ENCODE measurements at places on chromosomes 16 and 17.

GRCh38 chr16:48810436-48810802, 200.4 kb upstream of the N4BP1 start:
- no peak for DNase-seq

- DNase-seq = no peak
Observed at GRCh38 chr17:49546546-49547535, 28.8 kb upstream of the NXPH3 start.

- DNase-seq = no peak
Observed at GRCh38 chr16:2710711-2711231, 9.3 kb downstream of the PRSS27 start.

- DNase-seq = no peak
Observed at GRCh38 chr17:74332763-74333283, 6.8 kb downstream of the KIF19 start.

DNA sequence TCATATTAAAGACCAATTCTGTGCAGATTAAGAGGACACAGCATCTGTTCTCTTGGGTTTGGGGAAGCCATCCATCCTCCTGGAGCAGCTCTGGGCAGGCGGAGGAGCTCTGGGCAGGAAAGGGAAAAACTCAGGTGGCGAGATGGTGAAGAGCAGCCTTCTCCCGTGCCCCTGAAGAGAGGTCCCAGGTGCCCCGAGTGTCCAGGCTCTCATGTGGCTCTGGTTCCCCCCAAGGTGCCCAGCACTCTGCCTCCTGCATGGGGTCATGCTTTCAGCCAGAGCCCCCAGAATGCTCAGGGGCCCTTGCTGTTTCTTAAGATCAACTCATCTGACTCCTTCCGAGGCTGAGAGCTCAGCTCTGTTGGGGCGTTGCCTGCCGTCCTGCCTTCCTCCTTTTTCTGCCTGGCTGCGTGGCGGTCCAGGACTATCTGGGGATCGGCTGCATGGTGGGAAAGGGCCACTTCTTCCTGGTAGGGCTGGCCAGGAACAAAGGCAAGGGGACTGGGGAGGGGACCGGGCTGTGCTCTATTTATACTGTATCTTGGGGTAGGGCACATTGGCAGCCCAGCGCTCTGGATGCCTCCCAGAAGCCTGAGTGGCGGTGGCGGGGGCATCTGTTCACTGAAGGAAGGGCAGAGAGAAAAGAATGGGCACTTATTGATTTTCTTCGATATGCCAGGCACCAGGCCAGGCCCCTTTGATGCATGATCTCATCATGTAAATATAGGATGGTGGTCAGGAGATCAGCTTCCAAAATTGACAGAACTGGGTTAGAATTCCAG, 103.2 kb upstream of the SDK2 start:
- DNase-seq = no peak

DNA sequence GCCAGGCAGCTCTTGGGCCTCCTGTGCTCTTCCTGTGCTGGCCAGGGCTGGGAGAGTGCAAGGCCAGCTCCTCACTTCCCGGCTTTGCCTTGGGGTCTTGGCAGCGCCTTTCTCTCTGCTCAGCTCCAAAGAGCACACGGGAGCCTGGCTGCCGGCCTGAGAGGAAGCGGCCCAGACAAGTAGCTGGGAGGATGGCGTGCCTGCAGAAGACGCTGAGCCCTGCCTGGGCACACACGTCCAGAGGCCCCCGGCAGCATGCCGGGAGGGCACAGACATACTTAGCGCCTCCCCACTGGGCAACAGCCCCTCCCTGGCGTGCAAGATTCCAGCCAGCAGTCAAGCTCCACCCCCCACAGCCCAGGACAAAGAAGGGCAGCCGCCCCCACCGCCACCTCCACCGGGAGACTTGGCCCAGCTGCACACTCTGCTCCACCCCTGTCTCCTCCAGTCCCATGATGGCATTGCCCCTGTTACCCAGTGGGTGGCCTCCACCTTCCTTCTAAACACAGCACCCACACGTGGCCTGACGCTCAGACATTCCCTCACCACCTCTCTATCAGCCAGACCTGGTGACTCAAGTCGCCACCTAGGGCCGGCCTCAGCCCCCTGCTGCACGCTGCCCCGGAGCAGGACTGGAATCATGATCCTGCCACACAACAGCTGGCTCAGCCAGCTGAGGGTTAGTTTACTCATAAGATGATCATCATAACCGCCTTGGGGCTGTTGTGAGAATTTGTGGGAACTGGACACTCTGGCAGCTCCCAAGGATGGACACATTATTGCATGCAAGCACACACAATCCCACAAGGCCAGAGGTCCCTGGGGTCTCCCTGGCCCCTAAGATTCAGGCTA, 12.4 kb downstream of the SGCA start:
- DNase-seq = peak; percentile 97

DNA sequence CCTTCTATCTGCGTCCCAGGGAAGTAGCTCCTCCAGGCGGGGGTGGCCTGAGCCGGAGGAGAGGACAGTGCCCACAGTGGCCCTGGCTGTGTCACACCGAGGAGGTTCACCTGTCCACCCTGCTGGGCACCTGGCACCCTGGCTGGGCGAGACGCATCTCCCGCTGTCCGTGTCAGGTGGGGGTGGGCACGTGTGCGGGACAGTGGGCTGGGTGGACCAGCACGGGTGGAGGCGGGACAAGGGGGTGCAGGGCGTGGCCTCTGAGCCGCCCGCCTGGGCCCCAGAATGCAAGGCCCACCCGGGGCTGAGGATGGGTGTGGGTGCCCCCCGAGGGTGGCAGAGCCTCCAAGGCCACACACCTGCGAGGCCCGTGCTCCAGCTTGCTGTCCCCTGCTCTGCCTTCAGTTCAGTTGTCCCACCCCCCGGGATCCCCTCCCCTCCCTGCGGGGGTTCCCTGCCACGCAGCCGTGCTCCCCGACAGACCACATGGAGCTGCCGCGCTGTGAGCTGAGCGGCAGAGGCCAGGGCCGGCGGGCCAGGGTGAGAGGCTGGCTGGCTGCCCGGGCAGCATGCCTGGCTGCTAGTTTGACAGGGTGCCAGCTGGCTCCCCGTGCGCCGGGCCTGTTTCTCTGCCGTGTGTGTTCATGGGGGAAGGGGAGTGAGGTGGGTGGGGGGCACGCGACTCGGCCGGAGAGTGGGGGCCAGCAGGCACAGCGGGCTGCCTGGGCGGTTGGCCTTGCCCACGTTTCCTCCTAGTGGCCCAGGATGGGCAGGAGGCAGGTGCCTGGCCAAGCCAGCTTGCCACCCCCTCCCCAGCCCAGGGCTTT, 33.9 kb downstream of the BAHCC1 start:
- no peak for DNase-seq

DNA sequence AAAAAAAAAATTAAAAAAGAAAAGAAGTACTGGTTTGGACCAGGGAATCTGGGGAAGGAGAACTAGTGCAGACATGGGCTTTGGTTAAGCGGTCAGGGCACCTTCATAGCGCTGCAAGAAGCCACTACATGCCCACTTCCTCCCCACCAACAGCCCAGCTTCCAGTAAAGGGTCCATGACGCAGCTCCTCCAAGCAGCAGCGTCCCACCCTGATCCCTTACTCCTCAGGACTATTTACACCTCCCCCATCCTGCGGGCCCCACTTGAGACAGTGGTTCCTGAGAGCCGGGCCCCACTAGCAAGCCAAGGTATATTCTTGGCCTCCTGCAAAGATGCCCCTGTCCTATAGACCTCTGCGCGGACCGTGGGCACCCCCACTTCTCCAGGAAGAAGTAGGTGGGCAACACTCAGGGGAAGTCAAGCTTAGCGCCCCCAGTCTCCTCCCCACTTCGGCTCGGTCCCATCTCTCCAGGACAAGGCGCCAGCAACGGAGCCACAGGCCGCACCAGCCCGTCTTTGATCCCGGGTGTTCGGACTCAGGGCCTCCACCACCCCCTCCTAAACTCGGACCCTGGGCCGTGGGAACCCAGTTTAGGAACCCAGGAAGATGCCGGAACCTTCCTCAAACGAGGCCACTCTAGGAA, 913 bp upstream of the PRR14 start:
- no peak for DNase-seq

DNA sequence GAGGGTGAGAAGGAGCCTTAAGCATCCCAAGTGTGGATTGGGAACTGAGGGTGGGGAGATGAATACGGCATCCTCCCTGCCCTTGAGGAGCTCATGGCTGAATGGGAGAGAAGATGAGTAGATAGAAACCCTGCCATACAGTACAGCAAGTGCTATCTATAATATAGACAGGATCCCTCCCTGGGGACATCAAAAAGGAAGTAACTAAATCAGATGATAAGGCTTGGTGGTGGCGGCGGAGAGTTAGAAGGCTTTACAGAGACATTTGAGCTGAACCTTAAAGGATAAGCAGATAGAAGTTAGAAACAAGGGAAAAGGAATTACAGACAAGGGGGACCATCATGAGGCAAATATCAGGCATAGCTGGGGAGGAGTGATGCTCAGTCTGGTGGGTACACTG, 67.5 kb upstream of the TMEM132E start:
- no peak for DNase-seq

DNA sequence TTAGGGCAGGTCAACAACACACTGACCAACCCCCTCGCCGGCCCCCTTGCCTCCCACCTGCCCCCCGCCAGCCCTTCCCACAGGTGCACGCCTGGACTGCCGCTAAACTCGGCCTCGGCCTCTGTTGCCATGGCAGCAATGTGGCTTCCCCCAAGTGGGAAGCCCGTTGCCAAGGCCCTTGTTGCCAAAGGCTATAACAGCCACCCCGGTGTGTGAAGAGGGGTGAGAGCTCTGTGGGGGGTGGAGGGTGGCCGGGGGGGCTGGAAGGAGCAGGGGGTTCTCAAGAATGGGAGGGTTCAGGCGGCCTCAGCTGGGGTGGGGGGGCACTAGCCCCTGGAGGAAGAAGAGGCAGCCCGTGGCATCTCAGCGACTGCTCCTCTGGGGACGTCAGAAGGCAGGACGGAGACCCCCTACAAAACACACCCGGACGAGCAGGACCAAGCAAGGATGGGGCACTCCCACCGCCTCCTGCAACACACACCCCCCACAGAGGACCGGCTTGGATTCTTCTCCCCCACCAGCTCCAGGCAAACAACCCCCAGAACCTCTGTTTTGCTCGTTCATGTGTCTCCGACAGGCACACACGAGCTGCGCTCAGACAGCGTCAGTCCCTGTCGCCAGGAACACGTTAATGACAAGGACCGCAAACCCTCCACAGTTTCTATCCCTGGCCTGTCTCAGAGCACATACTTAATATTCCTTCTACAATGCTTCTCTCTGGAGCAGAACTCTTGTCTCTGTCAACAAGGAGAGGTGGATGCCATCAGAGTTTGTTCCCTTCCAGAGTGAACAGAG, 55.7 kb downstream of the ABR start:
- no peak for DNase-seq

- DNase-seq = no peak
Observed at GRCh38 chr16:84166796-84167695, 19.8 kb downstream of the TAF1C start.

DNA sequence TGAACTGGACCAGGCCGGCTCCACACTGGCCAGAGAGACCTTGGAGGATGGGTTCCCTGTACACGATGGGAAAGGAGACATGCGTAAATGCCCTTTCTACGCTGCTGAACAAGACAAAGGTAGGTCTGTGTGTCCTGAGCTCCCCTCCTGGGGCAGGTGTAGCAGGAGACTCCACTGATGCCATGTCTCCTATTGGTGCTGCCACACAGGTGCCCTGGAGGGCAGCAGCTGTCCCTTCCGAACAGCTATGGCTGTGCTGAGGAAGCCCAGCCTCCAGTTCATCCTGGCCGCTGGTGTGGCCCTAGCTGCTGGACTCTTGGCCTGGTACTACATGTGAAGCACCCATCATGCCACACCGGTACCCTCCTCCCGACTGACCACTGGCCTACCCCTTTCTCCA, 29.2 kb downstream of the CDIP1 start:
- DNase-seq = no peak

DNA sequence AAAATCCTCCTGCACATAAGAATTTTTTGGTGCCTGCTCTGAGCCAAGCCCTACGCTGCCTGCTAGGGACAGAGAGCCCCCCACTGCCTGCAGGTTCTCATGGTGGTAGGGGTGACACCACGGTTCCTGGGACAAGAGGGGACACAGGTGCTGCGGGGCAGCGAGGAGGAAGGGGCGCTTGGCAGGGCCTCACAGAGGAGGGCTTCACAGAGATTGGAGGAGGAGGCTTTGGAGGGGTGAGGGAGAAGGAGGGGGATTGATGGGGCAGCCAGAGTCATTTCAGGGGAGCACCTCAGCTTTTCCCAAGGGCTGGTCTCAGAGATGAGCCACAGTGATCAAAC, 29.8 kb upstream of the GSG1L start:
- no peak for DNase-seq

- DNase-seq = no peak
Observed at GRCh38 chr16:24349320-24349719, 93.2 kb downstream of the CACNG3 start.

- no peak for DNase-seq
Observed at GRCh38 chr17:4998027-4998731, 429 bp downstream of the KIF1C start.

DNA sequence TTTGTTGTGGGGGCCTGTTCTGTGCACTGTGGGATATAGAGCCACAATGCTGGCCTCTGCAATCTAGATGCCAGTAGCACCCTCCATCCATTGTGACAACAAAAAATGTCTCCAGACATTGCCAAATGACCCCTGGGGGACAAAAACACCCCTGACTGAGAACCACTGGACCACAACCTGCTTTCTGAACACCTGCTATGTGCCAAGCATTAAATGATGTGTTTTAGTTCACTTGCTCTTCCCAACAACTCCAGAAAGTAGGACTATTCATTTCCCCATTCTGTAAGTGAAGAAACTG, 367.0 kb upstream of the ERCC4 start:
- DNase-seq = no peak

DNA sequence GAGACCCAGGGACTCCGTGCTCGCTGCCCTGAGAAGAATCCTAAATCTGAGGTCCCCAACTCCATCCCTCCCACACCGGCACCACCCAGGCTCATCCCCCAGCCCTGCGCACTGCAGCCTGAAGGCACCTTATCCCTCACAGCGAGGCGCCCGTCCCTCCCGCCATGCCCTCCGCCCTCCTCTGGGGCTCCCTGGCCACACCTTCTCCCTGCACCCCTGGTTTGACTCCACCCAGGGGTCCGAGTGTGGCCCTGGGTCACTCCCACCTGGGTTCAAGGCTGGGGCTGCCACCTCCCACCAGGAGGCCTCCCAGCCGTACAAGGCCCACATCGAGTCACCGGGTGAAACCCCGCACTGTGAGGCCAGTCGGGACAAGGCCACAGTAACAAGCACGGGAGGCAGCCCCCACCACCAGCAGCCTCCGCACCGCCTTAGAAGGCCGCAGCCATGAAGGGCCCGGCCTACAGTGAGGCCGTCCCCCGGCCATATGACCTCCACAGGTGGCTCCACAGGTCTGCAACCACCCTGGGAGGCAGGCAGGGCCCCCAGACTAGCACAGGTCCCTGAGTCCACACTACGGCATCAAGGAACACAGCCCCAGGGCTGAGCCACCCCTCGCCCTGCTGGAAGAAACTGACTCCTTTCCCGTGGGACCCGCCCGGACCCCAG, 8.3 kb downstream of the HAGH start:
- DNase-seq = no peak

All from AG09309 (cell line).